ENCODE measurements at places on chromosomes 11 and 22.

- no peak for DNase-seq
Observed at GRCh38 chr22:30646518-30647160, 11.1 kb downstream of the SLC35E4 start.

DNA sequence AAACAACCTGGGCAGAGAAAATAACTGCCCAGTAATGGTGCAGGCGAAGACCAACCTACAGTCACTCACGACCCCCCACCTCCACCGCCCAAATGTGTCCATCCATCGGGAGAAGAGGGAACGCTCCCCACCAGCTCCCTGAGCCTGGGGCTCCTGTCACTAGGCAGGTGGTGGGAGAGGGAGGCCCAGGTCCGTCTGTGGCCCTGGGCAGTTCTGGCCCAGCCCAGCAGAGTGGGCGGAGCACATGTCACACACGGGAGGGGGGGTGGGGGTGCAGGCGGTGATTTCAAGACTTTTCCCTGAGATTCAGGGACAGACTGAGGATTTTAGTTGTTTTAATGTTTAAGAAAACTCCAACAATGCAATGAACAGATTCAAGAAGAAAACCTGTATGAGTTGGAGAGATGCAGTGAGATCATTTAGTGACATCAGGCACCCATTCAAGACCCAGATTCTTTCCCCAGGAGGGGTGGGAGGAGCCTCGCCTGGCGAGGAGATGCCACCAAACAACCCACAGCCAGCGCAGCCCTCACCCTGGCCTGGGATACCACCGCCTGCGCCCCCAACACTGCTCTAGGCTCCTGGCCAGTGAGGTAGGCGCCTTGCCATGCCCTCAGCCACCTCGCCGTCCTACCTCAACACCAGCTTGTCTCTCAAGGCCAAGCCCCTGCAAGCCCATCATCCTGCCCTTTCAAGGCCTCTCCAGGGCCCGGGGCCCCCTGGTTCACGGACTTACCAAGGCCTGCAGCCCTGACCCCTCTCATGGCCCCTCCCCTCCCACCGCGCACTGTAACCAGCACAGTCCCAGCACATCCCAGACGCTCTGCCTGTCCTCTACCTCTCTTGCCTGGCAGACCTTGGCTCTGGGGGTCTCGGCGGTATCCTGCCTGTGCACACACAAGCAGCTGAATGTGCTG lies 36.8 kb downstream of the TBX1 start:
- DNase-seq: no peak

GRCh38 chr11:19953336-19953735 lies 206.9 kb downstream of the DBX1 start:
- DNase-seq: no peak

- DNase-seq: no peak
Observed at GRCh38 chr11:104898685-104899013, 389 bp upstream of the CASP12 start.

GRCh38 chr22:33781411-33781810 lies 138.9 kb downstream of the LARGE1 start:
- no peak for DNase-seq

DNA sequence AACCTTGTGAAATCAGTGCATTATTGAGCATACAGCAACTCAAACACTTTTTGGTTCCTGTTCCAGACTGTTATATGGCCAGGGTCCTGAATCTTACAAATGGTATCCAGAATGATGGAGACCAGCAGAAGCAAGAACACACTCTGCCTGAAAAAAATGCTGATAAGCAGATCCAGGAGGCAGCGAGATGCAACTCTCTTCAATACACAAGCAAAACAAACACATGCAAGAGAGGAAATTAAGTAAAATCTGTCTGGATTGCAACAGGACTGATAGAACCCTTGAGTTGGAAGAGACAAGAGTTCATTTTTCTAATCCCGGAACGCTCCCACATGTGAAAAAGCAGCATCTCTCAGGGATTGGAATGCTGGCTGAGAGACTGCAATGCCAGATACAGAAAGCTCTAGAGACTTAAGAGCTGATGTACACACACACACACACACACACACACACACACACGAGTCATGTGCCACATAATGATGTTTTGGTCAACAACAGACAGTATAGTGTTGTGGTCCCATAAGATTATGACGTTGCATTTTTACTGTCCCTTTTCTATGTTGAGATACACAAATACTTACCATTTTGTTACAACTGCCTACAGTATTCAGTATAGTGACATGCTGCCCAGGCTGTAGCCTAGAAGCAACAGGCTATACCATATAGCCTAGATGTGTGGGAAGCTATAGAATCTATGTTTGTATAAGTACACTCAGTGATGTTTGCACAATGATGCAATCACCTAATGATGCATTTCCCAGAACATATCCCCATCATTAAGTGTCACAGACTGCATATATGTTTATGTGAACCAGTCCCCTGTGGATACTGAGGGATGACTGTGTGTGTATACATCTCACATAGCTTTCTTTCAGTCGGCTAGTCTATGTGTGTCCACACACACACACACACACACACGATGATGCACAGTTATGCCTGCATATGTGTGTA lies 406.6 kb downstream of the LARGE1 start:
- no peak for DNase-seq

- no peak for DNase-seq
Observed at GRCh38 chr22:37054600-37055365, 3.2 kb downstream of the KCTD17 start.

DNA sequence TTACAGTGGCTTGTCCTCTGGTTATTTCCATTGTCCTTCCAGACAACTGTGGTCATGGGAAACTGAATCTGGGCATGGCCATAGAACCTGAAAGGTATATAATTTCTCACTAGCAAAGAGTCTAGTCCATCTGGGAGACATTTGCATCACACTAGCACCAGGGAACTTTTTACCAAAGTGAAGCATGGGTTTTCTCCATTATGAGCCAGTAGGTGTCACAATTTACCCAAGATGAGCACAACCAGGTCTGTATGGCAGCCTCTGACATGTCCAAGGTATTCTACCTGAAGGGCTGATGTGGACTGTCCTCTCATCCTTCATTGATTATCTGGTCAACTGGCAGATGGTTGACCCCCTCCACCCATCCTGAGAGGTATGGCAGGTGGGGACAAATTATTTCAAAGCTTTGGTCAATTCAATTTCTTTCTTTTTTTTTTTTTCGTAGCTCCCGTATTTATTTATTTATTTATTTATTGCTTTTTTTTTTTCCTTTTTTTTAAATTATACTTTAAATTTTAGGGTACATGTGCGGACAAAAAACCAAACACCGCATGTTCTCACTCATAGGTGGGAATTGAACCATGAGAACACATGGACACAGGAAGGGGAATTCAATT lies 425.9 kb downstream of the TMEM135 start:
- peak; percentile 15 for DNase-seq

GRCh38 chr22:50025993-50026392 lies 13.4 kb upstream of the IL17REL start:
- DNase-seq: no peak

DNA sequence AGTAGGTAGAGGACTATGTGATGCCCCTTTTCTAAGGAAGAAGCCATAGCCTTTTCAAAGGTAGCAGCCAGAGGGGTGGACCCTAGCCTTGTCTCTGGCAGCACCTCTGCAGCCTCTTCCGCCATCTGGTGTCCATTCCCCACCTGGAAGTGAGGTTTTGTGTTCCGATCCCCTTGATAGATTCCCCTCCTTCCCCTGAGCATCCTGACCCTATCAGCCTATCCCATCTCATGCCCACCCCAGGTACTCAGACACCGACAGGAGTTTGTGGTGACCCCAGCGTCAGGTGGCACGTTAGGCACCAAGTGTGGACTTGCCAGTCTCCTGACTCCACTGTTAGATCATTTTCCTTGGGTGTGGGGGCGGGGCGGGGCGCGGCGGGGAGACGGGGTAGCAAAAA lies 398 bp upstream of the FAM89B start:
- DNase-seq: peak; percentile 75

- DNase-seq: no peak
Observed at GRCh38 chr11:8807544-8808225, 103.3 kb upstream of the AKIP1 start.

- no peak for DNase-seq
Observed at GRCh38 chr11:111878385-111878848, 548 bp downstream of the FDXACB1 start.

DNA sequence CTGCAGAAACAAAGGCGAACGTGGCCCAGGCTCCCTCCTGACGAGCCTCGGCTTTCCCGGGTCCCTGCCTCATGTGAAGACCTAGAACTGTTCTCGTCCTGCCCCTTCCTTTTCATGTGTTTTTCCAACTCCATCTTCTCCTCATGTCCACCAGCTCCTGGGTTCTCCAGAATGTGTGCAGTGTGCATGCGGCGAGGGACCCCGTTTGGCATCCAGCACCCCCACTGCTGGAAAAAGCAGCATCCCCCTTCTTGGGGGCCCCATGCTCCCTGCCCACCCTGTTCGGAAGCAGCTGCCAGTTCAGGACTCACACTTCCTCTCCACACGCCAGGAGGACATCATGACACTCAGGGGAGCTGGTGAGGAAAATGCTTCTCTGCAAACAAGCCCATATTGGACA lies 313.5 kb downstream of the BRD1 start:
- no peak for DNase-seq

DNA sequence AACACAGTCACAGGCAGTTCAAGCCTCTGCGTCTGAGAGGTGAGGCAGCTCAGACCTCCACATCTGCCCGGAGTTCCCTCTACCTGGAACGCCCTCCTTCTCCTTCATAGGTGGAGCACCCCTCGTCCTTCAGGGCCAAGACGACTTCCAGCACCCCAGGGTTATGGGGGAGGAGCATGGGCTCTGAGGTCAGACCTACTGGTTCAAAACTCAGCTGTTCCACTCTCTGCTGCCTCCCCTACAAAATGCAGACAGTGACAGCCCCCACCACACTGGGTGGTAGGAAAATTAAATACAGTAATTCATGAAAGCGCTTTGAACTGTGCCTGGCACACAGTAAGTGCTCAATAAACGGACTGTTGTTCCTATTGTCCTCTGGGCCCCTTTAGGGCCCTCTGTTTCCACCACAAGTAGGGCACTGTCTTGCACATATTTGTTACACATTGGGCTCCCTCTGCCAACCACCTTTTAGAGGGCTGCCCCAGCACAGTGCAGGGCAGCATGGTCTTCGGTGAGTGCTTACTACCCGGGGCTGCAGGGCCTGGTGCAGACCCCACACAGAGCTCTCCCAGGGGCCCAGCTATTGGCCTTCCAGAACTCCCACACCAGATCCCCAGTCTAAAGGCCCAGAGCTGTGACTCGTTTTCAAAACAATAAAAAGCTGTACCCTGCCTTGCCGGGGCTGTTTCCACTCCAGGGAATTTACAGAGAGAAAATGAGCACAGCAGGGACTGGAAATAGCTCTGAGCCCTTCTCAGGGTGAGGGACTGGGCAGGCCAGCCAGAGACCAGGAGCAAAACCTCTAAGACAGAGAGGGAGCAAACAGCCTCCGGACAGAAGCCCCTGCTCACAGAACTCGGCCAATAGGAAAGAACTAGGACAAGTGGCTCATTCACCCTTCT lies 2.5 kb downstream of the TMEM184B start:
- no peak for DNase-seq

DNA sequence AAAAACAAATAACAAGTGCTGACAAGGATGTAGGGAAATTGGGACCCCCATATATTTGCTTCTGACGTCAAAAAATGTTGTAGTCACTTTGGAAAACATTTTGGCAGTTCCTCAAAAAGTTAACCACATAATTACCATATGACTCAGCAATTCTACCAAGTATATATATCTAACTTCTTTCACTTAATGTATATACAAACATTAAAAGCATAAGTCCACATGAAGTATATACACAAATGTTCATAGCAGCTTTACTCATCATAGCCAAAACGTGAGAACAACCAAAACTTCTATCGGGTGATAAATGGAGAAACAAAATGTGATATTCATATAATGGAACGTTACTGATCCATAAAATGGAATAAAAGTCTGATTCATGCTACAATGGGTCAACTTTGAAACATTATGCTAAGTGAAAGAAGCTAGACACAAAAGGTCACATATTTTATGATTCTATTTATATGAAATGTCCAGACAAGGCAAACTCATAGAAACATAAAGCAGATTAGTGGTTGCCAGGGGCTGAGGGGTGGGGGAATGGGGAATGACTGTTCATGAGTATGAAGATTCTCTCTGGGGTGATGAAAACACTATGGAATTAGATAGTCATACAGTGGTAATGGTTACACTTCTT lies 48.7 kb upstream of the TEAD1 start:
- no peak for DNase-seq

GRCh38 chr11:38835966-38836365 lies 2237.9 kb upstream of the RAG2 start:
- DNase-seq: no peak

DNA sequence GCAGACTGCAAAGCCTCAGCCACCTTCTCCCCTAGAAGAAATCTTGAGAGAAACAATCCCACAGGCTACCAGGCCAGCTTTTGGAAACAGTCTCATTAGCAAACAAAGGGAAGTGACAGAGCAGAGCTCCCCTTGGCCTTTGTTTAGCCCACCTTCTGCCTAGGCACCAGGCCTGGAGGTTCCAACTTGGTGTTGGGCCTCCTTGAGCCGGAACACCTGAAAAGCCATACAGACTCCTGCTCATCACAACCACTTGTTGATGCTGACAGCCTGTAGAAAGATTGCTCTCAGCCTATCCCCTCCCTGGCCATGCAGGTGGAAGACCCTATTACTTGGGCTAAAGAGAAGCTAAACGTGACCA lies 26.6 kb downstream of the KCNQ1OT1 start:
- no peak for DNase-seq

DNA sequence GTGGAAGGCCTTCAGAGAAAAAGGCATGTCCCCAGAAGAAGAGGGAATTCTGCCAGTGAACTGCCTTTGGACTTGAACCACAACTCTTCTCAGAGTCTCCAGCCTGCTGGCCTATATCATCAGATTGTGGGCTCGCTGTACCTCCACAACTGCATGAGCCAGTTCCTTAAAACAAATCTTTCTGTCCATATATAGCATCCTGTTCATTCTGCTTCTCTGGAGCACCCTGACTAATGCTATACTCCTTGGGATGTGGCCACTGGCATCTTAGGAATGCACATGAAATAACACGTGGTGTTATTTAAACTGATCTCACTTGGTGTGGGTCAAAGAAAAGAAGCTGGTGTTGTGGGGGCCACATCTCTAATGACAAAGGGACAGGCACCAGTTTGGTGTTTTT lies 58.3 kb upstream of the VSTM5 start:
- DNase-seq: no peak

- no peak for DNase-seq
Observed at GRCh38 chr22:48880749-48881148, 946.9 kb downstream of the BRD1 start.

GRCh38 chr11:31926106-31926505 lies 115.0 kb upstream of the PAX6 start:
- no peak for DNase-seq

DNA sequence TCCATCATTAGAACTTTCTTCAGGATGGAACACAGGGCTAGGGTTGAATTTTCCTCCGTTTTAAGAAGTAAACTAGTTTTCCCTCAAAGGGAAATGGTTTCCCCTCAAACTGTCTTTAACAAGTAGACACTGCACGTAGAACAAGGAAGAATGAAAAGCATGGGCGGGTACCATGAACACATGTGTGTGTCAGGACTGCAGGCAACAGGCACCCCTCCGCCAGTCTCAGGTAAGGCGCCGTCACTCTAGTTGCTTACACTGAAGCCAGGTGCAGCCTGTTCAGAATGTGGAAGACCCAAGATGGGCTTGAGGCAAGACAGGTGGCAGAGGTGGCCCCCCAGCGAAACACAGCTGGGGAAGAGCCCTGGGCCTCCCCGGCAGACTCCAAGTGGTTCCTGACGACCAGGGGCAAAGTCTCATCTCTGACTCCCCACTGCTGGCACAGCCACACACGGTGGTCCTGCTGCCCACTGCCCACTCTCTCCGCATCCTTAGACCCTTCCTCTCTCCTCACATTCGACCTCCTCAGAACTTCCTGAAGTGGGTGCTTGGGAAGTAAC lies 25.4 kb upstream of the MOB2 start:
- DNase-seq: no peak

- no peak for DNase-seq
Observed at GRCh38 chr11:20364341-20364792, 853 bp downstream of the HTATIP2 start.

Data from HuH-7.5 (cell line).